ENCODE measurements at places on chromosomes 1 and 21. TPM values are rescaled to one million over a fixed set of nuclear protein-coding genes. Genes with fewer than 3 reads are reported as not detected.

The TOR1AIP2 gene
- 98.0 TPM for total RNA-seq

The CD1B gene
- total RNA-seq = not detected

The DLGAP3 gene
- 0.17 TPM for total RNA-seq

The RAB7B gene
- total RNA-seq = 12.4 TPM

The UQCRHL gene
- total RNA-seq = 1.2 TPM

The RNU1-4 gene
- under 0.01 TPM for total RNA-seq

Measured in smooth muscle cell of trachea (primary cell).